Caki2 (cell line): ENCODE measurements at places on chromosomes 12 and 14.

DNA sequence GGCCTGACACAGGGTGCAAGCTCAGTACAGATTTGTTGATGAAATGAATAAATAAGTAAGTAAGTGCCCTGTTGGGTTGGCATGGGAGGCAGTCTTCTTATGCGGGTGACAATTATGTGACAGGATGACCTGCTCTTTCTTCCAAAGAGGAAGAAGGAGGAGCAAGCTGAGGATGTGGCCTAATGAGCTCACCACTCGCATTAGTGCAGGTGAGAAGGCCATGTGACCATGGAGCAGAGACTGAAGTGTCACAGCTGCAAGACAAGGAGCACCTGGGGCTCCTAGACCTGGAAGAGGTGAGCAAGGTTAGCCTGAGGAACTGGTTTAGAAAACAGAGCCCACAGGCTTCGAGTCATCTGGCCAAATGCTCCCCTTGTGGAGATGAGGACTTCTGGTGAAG is 34.9 kb downstream of the LRTM2 start:
- DNase-seq: no peak

GRCh38 chr12:121620333-121620891 is 5.9 kb upstream of the ORAI1 start:
- DNase-seq: no peak

- no peak for DNase-seq
These were observed 250.2 kb downstream of the DACT1 start for GRCh38 chr14:58887931-58888330.

DNA sequence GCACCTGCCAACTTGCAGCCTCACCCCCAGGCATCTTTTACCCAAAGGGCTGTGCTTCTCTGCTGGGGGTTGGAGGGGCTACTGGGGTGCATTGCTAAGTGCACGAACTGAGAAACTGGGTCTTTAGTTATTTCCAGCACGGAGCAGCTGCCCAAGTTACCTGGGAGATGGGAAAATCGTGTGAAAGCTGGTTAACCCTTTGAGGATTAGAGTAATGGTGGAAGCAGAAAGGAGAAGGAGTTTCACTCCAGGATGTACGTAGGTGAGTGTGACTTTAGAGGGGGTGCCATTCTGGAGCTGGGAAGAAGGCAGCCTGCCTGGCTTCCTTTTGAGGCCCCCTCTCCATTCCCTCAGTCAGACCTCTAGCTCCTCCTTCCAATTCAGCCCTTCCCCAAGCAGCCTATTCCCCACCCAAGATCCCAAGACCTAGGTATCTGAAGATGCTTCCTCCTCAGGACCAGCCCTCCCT is 1.0 kb upstream of the ADCY6 start:
- no peak for DNase-seq
